Endodermal cell (in vitro differentiated cells): ENCODE measurements at places on chromosomes 6 and 20.

- no peak for DNase-seq
Observed at GRCh38 chr20:57478176-57478575, 46.8 kb downstream of the CTCFL start.

GRCh38 chr20:4344670-4345069, 329.3 kb upstream of the RNF24 start:
- no peak for DNase-seq

- no peak for DNase-seq
Observed at GRCh38 chr20:21052241-21052640, 53.9 kb downstream of the LINC00237 start.

GRCh38 chr6:2028457-2029038, 216.9 kb downstream of the GMDS start:
- DNase-seq, result no peak
